ENCODE measurements at places on chromosomes 6 and 20. TPM values are rescaled to one million over a fixed set of nuclear protein-coding genes. Genes with fewer than 3 reads are reported as not detected.

DNA sequence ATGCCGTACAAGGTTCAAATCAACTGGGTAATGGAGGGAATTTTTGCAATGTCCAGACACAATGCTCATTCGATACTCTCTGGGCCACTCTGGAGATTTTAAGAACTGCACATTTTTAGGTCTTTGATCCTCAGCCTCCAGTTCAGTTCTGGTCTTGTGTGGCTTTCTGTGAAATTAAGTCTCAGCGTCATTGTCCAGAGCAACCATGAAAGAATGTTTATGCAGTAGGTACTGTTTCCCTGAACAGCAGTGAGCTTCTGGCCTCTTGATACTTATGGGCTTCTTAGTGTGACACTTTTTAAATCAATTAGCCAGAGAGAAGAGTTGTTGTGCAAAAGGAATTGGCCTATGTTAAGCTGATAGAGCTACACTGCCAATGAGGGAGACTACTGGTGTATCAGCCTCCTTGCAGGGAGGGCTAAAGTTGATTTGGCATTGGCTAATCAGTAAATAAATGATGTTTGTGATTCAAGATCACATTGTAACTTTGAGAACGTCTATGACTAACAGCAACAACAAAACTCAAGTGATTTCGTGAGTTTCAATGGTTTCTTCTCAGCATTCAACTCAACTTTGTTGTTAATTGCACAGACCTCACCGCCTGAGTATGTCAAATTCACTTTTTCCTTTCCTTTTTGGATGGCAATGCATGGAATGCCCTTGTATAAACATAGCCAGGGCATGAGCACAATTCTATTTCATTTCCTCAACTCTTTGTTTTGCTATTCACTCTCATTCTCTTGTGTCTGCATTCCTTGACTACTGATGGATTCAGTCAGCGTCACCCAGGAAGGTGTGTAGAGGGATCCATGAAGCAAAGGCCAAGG lies 85.1 kb downstream of the GJA1 start:
- DNase-seq = peak; percentile 11

DNA sequence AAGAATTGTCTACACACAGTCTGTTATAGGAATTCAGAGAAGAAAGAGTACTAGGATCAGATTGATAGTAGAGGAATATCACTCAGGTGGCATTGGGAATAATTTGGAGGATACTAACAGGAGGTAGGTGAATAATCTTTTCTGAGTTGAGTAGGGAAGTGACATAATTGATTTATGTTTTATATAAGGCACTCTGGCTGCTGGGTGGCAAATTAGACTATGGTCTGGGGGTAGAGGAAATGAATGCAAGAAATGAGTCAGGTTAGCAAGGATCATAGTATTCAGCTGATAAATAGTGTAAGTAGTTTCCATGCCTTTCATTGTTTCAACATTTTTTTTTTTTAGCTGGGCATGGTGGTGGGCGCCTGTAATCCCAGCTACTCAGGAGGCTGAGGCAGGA lies 113.3 kb downstream of the CDKAL1 start:
- no peak for DNase-seq

- DNase-seq = no peak
These were observed 178.9 kb upstream of the SULF2 start for GRCh38 chr20:47964149-47964548.

The TMEM181 gene
- total RNA-seq = 10.4 TPM

- no peak for DNase-seq
These were observed 64.0 kb upstream of the RNF146 start for GRCh38 chr6:127202676-127203075.

The ZNF311 gene
- 0.40 TPM for total RNA-seq

The OPN5 gene
- not detected for total RNA-seq

The ENPP4 gene
- total RNA-seq = 2.8 TPM

The OPRL1 gene
- 7.4 TPM for total RNA-seq

The TOMM6 gene
- total RNA-seq = 142 TPM

DNA sequence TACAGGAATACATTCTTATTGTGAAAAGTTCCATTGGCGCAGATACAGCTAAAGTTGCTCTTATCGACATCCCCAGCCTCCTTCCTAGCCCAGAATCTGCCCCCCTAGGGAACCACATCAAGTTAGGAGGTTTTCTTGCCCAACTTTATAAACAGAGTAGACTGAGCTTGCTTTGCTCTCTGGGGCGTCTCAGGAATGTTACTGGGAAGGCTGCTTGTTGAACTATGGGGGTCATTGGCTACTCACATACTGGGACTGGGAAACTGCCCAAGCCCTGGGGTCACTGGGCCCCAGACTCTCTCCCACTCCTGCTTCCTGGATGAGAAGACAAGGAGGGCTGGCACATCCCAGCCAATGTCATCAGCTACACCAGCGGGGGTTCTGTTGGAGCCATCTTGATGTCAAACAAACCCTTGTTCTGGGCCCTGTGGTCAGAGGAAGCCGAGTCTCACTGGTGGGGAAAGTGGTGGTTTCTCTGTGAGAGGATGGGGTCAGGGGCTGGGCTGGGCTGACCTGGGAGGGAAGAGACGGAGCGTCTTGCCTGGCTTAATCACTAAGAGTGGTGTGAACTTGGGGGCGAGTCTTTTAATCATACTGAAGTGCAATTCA lies 26.0 kb downstream of the BPIFB4 start:
- DNase-seq = no peak

DNA sequence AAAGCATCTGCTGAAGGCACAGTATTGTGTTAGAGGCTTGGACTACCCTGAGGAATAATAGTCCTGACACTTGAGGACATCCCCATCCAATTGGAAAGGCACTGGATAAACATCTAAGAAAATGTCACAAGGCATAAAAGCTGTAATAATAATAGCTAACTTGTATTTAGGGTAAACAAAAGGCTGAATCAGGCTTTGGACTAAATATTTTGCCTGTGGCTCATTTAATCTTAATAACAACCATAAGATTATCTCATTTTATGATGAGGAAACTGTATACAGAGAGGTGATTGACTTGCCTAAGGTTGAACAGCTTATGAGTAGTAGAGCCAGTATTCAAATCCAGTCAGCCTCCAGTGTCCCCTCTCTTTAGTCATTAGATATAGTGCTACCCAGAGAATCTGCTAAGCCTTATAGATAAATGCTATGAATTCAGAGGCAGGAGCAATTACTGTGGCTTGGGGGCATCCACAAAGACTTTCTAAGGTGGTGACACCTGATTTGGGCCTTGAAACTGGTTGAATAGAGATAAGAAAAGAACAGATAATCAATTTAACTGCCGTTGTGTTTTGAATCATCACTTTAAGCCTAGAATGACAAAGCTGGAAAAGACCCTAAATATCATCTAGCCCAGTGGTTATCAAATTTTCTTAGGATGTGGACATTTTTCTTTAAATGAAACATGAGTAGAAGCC lies 7.5 kb upstream of the ZSWIM1 start:
- peak; percentile 50 for DNase-seq

GRCh38 chr6:15653581-15653980 lies 9.2 kb downstream of the DTNBP1 start:
- no peak for DNase-seq

The JAG1 gene
- total RNA-seq = 176 TPM

- no peak for DNase-seq
These were observed 114.4 kb upstream of the SLC22A23 start for GRCh38 chr6:3571250-3571681.

DNA sequence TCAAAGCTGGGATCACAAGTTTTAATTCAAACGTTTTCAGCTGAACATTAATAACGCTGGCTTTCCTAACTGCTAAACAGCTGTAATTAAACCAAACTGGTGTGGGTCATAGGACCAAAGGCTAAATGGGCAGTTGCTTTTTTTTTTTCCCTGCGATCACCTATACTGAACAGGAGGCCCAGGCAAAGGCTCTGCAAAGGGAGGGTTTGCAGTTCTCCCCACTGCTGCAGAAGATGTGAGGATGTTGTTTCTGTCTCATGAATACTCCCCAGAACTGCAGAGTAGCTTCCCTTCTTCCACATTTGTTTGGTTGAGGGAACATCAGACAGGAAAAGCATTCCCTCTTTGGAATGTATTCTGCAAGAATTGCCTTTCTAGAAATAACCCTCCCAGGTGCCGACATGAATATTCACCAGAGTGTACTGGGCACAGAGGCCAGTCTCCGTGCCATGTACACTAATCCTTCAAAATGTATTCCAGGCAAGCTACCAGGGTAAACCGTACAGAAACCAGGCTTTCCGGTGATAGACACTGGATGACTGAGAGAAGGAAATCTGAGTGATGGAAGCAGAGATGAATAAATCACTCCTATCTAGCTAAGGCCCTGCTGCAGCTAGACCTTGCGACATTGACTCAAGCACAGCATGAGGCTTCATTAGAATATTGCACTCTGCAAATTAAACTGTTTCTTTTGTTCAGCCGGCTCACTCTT lies 370.1 kb downstream of the BTBD9 start:
- DNase-seq = no peak

The PAX1 gene
- total RNA-seq = not detected

The RCAN2 gene
- total RNA-seq = not detected

DNA sequence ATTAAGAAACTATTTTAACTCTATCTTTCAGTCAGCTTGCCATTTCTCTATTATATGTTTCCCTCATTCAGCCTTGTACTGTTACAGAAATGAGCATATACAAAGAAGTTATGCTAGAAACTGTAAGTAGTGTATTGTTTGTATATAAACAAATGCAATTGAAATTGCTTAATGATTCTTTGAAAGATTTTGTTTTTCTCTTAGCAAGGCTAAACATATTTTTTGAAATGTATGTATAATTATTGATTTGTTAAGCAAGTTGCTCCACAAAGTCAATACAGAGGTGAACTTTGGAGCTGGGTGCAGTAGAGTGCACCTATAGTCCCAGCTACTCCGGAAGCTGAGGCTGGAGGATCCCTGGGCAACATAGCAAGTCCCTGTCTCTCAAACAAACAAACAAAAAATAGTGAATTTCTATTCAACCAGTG lies 253.6 kb downstream of the RNGTT start:
- DNase-seq = no peak

The RAD21L1 gene
- total RNA-seq = 0.11 TPM

DNA sequence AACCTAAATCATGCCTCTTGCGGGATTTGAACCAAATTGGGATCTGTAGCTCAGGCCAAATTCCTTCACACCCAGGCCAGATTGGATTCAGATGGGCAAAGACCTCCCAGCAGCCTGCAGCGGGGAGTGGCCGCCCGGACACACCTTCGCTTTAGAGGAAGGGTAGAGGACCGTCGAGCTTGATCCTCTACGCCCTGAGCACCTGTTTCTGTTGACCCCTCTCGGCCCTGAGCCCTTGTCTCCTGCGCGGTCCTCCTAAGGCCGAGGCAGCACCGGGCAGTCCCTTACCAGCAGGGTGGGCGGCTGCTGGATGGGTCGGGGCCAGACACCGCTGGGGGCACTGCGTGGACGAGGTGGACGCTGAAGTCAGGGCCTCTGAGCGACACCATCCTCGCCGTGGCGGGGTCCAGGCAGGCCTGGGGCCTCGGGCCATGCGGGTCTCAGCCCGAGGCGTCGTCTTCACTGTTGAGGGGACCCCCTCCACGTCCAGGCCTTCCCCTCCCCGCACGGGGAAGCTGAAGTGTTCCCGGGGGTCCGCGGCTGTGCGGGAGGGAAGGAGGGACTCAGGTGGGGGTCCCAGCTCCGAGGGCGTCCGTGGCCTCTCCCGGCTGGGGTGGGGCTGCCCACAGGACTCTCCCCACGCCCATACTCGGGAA lies 114.8 kb downstream of the SMOC2 start:
- no peak for DNase-seq

The GNAS-AS1 gene
- total RNA-seq = 0.11 TPM

DNA sequence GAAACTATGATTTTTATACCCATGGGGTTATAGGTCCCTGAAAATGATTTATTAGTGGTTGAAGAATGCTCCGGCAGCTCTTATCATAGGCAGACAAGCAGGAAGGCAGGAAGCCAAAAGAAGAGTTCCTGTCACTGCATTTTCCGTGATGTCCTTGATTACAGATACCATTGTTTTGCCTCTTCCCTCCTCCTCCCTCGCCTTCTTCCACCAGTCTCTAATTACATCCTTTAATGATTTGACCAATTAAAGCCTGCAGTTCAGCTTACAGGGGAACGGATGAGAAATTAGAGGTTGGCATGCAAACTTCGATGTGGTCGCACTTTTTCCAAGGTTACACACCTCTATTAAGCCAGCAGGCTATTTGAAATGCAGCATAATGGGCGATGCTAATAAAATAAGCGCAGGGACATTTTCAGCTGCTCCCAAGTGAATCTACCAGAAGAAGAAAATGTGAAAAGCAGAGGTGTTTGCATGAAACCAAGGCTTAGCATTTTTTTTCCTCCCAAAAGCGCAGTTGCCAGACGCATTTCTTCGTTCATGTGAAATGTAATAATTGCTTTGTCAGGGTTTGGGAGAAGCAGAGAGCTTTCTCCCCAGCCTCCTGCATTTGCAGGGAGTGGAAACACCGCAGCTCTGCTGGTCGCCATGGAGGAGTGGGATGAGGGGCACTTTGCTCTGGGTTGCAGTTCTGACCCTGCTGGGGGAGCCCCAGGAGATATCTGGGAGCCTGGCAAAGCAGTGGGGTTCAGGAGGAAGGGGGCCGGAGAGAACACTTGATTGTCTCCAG lies 6.0 kb downstream of the NOX3 start:
- DNase-seq = no peak

GRCh38 chr6:98539741-98540140 lies 294.6 kb upstream of the POU3F2 start:
- peak; percentile 2 for DNase-seq

DNA sequence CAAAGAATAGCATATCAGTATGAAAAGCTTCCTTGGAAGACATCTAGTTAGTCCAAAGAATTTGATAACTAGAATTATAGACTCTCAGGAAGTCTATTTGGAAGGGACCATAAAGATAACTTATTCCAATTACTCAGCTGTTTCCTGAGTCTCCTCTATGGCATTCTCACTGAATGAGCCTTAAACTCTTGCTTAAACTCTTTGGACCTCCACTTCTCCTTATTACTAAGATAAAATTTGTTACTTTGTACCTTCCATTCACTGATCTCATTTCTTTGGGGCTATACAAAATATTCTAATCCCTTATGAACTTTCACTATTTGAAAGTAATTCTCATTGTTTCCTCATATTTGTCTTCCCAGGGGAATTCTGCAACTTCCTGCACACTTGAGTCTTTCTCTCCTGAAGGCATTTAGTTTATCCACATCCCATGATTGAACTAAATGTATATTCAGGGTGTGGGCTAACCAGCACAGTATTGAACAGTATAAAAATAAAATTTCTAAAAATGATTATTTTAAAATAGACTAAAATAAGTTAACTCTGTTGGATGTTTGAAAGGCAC lies 67.1 kb upstream of the NOTCH4 start:
- no peak for DNase-seq

GRCh38 chr6:7323074-7323473 lies 10.1 kb upstream of the SSR1 start:
- DNase-seq = no peak

GRCh38 chr6:131828951-131829350 lies 21.1 kb downstream of the ENPP1 start:
- no peak for DNase-seq

- DNase-seq = no peak
These were observed 3.5 kb upstream of the VEGFA start for GRCh38 chr6:43766500-43766853.

DNA sequence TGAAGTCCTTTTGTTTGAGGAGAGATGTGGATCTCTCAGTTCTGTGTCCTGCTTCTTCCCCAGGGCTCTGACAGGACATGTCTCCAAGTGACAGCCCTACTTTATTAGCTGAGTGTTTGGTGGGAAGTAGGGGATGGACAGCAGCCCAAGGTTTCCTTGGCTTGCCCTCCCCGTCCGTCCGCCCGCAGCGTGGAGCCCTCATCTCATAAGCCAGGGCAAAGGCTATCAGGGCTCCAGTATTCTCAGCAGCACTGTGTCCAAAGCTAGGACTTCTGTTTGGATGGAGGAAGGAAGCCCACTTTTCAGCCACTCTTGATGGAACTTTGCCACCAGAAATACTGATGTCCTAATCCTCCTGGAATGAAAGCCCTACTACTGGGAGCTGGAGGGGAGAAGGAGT lies 13.6 kb downstream of the CDC5L start:
- no peak for DNase-seq

- peak; percentile 73 for DNase-seq
These were observed 24.2 kb downstream of the MGME1 start for GRCh38 chr20:17992847-17993513.
